Ovary (tissue), 10 donors: ENCODE measurements at places on chromosomes 1 and 21. TPM values are rescaled to one million over a fixed set of nuclear protein-coding genes. Genes with fewer than 3 reads are reported as not detected.

OR2G2 gene
- polyA plus RNA-seq = not detected

DNA sequence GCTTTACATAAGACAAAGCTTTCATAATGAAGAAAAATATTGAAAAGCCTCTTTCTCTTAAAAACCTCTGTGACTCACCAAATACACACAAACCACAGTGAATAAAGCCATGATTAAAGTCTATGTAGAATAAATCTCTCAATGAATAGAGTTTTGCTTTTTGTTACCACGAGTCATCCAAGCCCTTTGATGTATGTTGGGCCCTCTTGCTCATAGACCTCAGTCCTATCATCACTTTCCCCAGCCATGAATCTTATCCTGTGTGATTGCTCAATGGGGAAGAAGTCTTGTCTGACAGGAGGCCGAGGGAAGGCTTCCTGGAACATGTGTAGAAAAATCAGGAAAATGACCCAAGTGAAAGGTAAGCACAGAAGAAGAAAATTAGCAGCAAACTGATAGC lies 60.8 kb downstream of the NGF start:
- peak; percentile 59 for DNase-seq

ICOSLG gene
- 0.42 TPM for polyA plus RNA-seq

PTPN14 gene
- 7.6 TPM for polyA plus RNA-seq

- DNase-seq = no peak
These were observed 54.4 kb downstream of the NR5A2 start for GRCh38 chr1:200081969-200082245.

GRCh38 chr1:226738421-226738994 lies 574 bp downstream of the ITPKB start:
- DNase-seq = peak; percentile 35

GRCh38 chr1:54835970-54836369 lies 34.8 kb upstream of the TTC22 start:
- DNase-seq = no peak

DNA sequence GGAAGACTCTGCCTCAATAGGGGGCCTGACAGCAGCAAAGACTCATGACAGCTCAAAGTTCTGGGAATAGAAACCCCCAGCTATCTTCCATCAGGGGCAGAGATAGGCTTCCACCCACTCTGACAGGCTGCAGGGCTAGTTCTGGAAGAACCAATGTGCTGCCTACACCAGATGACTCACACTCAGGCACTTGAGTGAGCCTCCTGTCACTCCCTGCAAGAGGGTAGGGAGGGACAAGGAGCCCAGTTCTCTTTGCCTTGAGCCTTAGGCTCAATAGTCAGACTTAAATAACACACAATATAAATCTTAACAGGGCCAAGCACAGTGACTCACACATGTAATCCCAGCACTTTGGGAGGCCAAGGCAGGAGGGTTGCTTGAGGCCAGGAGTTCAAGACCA lies 386.4 kb downstream of the HHAT start:
- no peak for DNase-seq

SLC41A1 gene
- 75.9 TPM for polyA plus RNA-seq

GRCh38 chr1:18901147-18901951 lies 1.0 kb downstream of the ALDH4A1 start:
- no peak for DNase-seq

- no peak for DNase-seq
These were observed 32.3 kb upstream of the PRDM2 start for GRCh38 chr1:13667691-13668090.

GRCh38 chr1:53944469-53945182 lies 873 bp downstream of the IFT25 start:
- DNase-seq = peak; percentile 49

- no peak for DNase-seq
These were observed 260.6 kb downstream of the CACNA1E start for GRCh38 chr1:181743878-181744312.

- no peak for DNase-seq
These were observed 34.0 kb upstream of the ADGRL4 start for GRCh38 chr1:79040424-79041082.

CFHR4 gene
- polyA plus RNA-seq = not detected

GJA8 gene
- not detected for polyA plus RNA-seq
